GF-D8 (cell line): ENCODE measurements at places on chromosomes 4 and X.

DNA sequence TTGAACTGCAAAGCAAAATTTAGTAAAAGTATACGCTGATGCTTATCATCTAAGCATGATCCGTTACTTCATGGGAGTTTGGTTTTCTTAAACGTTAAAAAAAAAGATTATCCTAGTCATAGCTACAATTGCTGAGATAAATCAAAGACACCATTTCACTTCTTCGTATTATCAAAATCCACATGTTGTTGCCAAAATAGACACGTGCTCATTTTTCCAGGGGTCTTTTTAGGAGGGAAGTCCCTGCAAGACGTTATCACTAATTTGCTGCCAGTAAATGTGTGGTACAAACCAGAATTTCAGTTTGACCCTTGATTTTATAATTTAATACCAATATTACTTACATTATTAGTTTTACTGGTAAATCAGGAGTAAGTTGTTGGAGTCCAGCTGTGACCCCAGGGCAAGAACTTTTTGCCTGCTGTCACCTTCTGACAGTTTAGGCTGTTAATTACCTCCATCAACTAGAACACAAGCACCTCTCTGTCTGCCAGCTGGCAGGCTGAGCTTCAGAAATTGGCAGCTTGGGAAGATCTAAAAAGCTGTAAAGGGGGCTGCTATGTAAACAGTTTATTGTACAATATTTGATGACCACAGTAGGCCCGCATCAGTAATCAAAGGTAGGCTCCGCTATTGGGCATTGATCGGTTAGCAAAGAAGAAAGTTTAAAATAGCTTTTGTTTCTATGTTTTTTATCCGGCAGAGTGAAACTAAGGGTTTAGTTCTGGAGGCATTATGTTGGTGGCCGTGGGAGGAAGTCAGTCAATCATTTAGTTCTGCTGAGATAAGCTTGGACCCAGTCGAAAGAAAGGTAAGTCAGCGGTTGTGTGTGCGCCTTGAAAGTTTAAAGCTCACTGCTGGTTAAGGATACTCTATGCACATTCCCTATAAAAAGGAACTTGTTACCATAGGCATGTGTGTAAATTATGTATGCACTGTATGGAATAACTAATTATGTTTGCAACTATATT, 196.4 kb downstream of the FBXO8 start:
- DNase-seq: no peak

DNA sequence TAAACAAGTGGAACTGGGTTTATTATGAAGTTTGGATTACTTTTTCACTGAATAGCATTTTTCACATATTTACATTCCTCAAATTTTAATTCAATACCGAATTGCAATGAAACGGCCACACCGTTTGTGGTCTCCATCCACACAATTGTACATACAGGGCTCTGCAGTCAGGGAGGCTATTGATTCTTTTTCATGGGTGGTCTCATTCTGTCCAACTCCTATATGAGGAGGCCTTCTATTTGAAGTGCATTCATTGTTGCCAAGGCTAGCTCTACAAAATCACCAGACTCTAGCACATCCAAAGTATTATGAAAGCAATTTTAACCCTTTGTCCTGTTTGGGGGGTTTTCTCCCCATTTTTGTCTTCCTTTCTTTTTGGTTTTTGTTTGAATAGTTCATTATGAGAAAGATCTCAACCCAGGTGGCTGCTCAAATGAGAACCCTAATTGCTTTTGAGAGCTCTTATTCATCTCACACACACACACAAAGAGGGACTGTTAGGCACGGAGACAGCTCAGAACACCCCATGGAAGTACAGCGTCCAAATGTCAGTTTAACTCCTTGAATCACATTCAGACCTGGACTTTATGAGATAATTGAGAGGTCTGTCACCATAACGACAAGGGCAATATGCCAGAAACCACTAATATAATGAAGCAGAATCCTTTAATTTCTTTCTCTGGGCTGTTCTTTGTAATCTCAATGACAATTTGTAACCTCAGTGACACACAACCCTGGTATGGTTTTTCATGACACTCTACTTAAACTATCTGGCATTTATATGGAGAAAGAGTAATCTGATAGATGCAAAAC, 79.4 kb downstream of the NLGN4X start:
- no peak for DNase-seq

DNA sequence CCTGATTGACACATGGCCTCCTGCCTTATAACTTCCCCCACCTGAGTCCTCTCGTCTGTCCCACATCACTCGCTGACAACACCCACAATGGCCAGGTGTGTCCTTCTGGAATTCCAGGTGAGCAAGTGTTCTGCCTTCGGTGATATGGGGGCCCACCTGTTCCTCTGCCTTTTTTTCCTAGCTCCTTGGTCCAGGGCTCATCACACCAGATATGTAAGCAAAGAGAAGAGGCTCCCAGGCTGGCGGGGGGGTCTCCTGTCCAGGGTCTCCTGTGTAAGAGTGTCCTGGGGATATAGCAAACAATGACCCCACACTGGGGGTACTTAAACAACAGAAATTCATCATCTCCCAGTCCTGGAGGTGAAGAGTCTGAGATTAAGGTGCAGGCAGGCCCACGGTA, 25.2 kb downstream of the P2RY8 start:
- no peak for DNase-seq

GRCh38 chr4:77731656-77732055, 87.5 kb downstream of the CNOT6L start:
- no peak for DNase-seq

DNA sequence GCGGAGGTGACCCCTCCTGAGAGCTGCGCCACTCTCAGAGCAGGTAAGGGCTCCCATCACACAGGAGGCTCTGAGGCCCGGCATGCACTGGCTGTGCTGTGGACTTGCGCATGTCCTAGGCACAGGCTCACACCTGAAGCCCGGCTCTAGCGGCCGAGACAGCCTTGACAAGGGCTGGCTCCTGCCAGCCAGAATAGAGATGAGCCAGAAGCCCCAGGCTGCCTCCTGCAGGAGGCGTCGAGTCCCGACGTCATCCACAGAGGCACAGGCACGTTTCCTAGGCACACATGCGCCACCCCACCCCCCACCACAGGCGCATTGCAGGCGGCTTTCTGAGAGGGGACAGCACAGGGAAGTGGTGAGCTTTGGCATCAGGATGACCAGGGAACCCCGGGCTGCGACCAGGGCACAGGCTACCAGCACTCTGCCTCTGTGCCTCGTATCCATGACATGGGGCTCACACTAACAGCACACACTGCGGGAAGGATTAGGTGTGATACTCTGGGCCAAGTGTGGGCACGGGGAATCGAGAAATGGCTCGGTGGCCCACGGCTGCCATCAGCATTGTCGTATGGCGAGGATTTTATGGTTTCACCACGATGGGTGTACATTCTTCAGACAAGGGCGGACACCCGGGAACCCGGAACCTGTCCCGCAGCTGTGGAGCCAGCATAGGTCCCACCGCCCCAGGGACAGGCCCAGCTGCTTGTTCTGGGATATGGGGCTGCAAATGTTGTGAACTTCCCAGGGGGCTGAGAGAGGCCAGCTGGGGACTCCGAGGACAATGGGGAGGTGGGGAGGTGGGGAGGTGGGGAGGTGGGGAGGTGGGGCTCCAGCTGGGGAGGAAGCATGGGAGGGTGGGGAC, 90.7 kb upstream of the ADRA2C start:
- no peak for DNase-seq

GRCh38 chrX:10007621-10008020, 40.5 kb downstream of the CLDN34 start:
- DNase-seq: no peak

- no peak for DNase-seq
These were observed 317.5 kb upstream of the RASGEF1B start for GRCh38 chr4:81789158-81789557.

GRCh38 chr4:92047209-92047875, 256.4 kb upstream of the GRID2 start:
- DNase-seq: no peak

DNA sequence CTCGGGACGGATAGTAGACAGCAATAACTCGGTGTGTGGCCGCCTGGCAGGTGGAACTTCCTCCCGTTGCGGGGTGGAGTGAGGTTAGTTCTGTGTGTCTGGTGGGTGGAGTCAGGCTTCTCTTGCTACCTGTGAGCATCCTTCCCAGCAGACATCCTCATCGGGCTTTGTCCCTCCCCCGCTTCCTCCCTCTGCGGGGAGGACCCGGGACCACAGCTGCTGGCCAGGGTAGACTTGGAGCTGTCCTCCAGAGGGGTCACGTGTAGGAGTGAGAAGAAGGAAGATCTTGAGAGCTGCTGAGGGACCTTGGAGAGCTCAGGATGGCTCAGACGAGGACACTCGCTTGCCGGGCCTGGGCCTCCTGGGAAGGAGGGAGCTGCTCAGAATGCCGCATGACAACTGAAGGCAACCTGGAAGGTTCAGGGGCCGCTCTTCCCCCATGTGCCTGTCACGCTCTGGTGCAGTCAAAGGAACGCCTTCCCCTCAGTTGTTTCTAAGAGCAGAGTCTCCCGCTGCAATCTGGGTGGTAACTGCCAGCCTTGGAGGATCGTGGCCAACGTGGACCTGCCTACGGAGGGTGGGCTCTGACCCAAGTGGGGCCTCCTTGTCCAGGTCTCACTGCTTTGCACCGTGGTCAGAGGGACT, 5.7 kb upstream of the MSANTD1 start:
- no peak for DNase-seq

DNA sequence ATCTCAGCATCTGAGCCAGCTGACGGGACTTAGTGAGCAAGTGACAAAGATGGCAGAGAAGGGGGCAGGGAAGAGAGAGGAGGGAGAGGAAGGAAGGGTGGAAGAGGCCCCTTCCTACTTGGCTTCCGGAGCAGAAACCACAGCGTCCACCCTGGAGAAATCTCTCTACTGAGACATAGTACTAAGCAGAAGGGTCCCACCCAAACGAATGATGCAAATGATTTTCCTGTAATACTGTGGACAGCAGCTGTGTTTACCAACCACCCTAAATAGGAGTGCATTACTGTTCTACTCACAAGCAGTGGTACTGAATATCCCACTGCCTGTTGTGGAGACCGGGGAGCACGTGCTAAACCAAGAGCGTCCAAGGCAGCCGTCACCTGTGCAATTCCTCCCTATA, 29.4 kb downstream of the DTHD1 start:
- peak; percentile 88 for DNase-seq

GRCh38 chrX:39065051-39065871, 264.0 kb downstream of the MID1IP1 start:
- DNase-seq: no peak

GRCh38 chrX:154411981-154412340, 622 bp downstream of the TAFAZZIN start:
- DNase-seq: no peak

- no peak for DNase-seq
These were observed 65.7 kb upstream of the KCNIP4 start for GRCh38 chr4:22014222-22014741.

DNA sequence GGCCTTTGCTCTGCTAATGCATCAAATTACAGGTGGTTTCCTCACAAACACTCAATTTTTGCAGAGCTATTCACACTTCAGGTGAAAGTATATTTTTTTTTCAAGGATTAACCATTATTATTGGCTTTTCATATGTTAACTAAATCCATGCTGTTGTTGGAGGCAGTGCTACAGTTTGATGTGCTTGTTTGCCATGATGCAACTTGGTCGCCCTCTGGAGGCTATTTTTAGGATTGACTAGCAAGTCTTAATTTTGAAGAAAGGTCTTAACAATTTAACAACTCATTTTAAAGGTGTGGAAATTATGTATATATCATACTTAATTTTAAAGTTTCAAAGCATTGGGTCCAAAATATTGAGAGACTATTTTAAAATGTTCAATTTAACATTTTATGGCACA, 168.8 kb upstream of the FAM47A start:
- no peak for DNase-seq

DNA sequence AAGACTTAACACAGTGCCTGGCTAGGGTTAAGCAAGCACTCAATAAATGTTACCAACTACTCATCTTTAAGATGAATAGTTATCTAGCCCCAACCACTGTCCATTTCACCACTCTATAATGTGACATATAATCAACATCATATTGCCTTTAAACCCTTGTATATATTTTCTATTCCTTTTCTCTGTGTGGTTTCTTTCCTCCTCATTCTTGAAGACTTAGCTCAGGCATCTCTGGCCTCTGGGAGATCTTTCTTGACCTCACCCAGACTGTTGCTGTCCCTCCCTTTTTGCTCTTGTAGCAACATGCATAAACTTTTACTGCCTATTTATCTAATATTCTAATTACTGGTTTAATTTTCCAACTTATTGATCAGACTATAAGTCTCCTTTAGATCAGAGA, 249.9 kb upstream of the MAB21L2 start:
- no peak for DNase-seq

- no peak for DNase-seq
These were observed 234.9 kb upstream of the CTSO start for GRCh38 chr4:156188596-156188995.
